ENCODE measurements at places on chromosomes 12 and 14.

- DNase-seq: no peak
These were observed 398.0 kb upstream of the FAR2 start for GRCh38 chr12:28750946-28751685.

GRCh38 chr12:51837286-51837685, 11.2 kb downstream of the FIGNL2 start:
- no peak for DNase-seq

DNA sequence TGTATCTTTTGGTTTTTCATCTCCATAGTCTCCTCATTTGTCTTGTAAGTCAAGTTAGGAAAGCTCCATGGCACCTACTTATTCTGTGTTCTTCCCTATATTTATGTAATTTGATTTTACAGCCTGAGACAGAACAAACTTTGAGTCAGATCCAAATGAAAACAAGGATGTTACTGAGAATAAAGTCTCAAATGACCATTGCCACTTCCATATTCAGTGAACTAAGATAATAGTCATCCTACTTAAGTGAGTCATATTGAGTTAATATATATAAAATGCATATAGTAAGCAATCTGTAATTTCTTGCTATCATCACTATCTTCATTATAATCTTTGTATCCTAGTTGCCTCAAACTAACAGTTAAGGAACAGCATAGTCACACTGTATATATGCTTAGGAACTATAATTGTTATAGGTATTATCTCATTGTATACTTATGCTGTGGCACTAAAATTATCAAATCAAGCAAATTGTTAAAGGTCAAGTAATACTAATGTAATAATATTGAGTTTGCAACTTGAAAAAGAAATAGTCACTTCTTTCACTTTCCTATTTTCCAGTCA, 30.8 kb downstream of the TMTC3 start:
- no peak for DNase-seq

GRCh38 chr14:60768602-60769001, 34.0 kb downstream of the MNAT1 start:
- no peak for DNase-seq

- no peak for DNase-seq
These were observed 251.6 kb downstream of the PHLDA1 start for GRCh38 chr12:75779891-75780496.

Data from H7 (cell line).